ENCODE measurements at places on chromosomes 5 and 9.

GRCh38 chr9:118558891-118559290 is 810.3 kb downstream of the BRINP1 start:
- no peak for DNase-seq

DNA sequence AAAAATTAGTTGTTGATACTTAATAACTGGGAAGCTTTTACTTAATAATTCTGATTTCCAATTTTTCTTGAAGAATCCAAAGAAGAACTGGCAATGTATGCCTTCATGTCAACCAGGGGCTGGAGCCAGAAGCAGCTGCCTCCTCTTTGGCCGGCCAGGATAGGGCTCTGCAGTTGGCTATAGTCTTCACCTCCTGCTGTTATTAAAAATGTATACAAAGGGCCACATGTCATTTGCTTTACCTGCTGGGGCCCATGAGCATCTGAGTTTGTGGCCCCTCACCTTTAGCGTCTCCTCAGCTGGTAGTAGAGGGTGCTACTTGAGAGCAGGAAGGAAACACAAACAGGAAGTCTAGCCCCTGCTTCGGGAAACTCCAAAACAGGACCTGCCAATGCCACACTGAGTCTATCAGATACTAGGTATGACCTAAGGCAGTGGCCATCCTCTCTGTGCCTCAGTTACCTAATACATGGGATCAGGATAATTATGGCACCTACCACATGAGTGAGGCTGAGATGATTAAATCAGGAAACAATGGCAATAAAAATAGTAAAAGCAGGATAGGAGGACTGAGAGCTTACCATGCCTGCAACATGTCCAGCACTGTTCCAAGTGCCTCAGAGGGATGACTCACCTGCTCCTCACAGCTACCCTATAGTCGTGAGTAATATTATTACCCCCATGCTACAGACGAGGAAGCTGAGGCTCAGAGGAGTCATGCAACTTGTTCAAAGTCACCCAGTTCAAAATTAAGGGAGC is 21.3 kb downstream of the CCDC69 start:
- no peak for DNase-seq

DNA sequence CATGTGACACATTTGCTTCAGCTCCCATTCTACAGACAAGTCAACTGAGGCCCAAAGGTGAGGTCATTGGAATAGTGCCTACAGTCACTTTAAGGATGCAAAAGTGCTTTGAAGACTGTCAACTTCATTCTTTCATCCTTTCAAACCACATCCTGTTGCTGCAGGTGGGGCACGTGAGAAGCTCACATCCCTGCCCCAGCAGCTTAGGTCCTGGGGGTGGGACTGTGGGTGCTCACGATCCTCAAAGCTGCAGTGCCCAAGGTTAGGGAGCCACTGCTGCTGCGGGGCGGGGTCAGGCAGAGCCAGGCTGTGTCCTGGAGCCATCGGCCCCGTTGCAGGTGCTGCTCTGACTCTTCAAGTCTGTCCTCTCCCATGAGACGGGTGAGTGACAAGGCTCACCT is 57.9 kb upstream of the IER5L start:
- DNase-seq: no peak

GRCh38 chr5:123549256-123549904 is 37.4 kb downstream of the CSNK1G3 start:
- DNase-seq: no peak

DNA sequence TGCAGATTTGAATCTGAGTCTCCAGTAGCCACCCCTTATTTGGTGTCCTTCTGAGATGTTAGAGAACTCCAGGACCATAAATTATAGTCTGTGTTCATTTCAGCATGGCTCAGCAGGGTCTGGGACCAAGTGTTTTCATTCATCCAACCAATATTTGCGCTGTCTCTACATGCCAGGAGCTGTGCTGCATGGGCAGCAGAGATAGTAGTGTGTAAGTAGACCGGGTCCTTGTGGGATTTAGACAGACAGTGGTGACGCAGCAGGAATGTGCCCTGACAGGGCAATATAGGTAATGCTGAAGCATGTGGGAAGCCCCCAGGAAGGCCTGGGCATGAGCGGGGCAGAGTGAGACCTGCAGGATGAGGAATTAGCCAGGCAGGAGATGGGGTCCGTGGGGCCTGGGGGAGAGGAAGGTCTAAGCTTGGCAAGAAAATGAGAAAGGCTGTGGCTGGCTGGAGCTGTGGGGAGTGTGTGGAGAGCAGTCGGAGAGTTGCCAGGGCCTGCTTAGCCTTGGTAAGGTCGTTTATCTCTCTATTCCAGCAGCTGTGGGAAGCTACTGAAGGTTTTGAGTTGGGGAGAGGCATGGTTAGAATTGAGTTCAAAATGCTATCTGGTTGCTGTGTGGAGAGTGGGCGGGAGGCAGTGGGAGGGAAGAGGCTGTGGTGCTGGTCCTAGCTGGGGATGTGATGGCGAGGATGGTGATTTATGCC is 16.8 kb downstream of the STXBP1 start:
- DNase-seq: no peak

- no peak for DNase-seq
Observed at GRCh38 chr5:37966871-37967270, 127.0 kb upstream of the GDNF start.

GRCh38 chr9:83200531-83200930 is 137.6 kb upstream of the RASEF start:
- DNase-seq: no peak

- DNase-seq: no peak
Observed at GRCh38 chr5:154523104-154523503, 45.1 kb upstream of the HAND1 start.

- DNase-seq: peak; percentile 10
Observed at GRCh38 chr5:165495829-165496380, 1990.5 kb downstream of the MAT2B start.

DNA sequence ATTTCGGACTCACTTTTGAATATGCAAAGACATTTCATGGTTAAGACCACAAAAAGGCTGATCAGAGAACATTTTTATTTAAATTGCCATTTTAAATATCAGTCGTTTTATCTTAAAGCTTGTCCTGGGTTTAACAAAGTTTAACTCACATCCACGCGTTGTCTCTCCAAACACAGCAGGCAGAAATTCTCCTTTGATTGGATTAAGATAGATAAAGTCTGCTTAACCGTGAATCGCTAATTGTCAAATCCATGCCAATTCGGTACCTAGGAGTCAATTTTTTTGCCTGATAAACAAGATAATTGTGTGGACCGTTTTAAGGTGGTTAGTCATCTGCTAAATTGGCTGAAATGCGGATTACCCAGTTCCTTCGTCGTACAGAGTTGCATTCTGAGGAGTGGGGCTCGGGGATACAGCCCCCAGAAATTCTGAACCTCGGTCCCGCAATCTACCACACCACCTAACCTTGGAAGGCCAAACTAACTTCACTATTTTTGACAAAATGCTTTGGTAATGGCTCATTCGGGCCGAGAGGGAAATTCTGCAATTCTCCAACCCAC is 665 bp upstream of the BTF3 start:
- no peak for DNase-seq

DNA sequence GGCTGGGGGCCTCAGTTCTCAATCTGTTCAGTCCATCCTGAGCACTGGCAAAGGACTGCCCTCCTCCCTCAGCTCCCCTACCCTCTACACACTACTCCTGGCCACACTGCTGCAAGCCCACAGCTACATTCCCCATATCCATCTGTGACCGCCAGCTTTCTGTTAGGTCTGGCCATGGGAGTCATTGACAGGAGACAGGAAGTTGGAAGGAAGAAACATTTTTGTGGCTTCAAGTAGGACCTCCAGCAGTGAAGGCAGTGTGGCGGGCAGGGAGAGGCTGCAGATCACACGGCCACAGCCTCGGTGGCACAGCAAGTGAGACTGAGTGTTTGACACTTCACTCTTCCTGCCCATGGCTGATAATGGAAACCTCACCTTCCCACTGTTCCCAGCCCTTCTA is 55.9 kb downstream of the SECISBP2 start:
- DNase-seq: no peak

DNA sequence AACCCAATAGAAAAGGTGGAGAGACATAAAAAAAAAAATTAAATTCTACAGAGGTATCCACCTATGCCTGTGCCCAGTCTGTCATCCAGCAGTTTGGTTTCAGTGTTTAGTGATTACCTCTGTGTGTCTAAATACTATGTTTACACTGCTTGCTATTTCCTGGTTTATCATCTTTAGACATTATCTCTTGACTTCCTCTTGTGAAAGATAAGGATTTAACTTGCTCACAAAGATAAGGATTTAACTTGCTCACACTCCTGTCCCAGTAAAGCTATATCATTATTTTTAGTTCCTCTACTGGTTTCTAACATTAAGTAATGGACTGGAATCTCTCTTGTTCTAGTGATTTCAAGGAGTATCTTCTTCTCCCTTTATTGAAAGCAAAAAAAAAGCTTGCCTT is 53.9 kb upstream of the ZFR start:
- no peak for DNase-seq

DNA sequence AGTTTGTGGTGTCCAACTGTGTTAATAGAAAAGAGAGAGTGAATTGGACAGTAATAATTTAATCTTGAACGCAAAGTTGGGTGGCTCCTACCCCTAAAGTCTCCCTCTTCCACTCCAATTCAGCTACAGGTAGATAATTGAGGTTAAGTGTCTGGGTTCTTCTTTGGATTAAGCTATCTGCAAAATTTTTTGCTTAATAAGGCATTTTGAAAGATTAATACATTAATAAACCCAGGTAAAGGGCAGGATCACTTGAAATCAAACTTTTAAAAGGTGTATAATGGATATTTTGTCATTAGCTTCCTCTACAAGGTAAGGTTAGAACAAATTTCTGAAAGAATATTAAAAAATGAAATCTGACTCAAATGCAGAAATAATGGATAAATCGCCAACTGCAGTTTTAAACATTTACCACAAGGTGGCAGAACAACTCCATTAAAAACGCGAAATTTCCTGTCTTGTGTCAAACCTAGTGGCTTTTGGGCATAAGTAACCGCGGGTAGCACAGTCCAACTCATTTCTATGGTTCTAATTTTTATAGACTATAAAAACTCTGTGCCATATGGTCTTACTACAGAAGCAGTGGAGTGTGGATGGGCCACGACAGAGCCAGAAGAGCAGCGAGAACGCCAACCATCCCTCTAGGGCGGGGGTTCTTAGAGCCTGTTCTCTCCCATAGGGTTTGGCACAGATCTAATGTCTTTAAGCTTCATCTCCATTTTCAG is 276.5 kb downstream of the ARHGEF28 start:
- peak; percentile 54 for DNase-seq

GRCh38 chr5:160699301-160699700 is 152.7 kb downstream of the ATP10B start:
- DNase-seq: no peak

DNA sequence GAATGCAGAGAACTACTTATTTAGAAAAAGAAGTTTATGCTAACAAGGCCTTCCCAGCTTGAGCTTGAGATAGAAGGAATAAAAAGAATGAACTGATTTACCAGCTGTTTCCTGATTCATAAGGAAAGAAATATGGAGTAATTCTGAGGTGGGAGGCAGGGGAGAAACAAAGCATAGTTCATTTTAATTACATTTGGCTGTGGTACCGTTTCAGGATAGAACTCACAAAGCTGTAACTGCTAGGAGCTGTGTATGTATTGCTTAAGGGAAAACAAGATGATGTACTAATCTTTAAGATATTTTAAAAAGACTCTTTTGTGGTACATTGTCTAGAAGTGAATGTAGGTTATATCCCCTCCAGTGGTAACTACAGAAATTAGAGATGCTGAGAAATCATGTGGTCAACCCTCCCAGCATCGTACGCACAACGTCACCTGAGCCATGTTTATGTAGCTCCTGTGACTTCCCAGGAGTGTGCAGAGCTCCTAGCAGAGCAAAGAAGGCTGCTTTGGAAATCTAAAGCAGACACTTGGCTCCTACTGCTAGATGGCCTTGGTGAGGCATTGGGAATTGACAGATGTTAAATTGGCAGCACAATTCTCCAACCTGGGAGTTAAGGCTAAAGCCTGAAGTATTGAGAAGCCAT is 208.3 kb upstream of the VLDLR start:
- no peak for DNase-seq

DNA sequence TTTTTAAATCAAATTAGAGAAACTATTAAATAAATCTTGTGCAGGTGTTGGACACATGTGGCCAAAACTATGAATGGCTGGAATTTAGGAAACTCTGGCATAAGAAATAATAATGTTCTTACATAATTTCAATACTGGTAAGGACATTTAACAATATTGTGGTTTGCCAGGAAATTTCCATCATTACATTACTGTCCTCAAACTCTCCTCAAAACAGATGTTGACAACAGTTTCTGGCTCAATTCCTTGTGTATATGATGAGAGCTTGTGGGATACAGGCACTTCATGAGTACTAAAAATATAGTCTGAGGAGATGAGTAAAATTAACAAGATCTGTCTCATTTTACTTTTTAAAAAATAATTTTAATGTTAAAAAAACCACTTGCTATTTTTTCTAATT is 27.9 kb downstream of the MCTP1 start:
- no peak for DNase-seq

- DNase-seq: no peak
Observed at GRCh38 chr9:445033-445432, 230.4 kb downstream of the DOCK8 start.

- DNase-seq: no peak
Observed at GRCh38 chr9:69951411-69951810, 92.2 kb upstream of the MAMDC2 start.

DNA sequence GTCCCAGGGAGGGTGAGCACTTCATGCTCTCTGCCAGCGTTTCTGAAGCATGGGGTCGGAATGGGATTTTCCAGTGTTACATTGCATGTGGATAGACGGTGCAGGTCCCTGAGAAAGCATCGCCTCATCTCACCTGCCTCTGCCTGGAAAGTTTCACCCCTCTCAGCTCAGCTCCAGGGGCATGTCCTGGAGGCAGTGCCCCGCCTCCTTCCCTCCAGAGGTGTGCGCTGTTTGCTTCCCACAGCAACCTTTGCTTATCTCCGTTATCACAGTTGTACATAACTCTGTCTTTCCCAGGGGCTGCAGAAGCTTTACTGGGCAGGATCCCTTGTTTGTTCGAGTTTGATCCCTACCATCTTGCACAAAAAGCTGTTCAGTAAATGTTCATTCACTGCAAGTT is 10.7 kb upstream of the CREBRF start:
- no peak for DNase-seq

GRCh38 chr5:82097-82496 is 9.9 kb upstream of the PLEKHG4B start:
- peak; percentile 92 for DNase-seq

GRCh38 chr5:119368238-119368630 is 12.4 kb downstream of the TNFAIP8 start:
- DNase-seq: no peak

- DNase-seq: no peak
Observed at GRCh38 chr5:123945548-123945947, 433.6 kb downstream of the CSNK1G3 start.

DNA sequence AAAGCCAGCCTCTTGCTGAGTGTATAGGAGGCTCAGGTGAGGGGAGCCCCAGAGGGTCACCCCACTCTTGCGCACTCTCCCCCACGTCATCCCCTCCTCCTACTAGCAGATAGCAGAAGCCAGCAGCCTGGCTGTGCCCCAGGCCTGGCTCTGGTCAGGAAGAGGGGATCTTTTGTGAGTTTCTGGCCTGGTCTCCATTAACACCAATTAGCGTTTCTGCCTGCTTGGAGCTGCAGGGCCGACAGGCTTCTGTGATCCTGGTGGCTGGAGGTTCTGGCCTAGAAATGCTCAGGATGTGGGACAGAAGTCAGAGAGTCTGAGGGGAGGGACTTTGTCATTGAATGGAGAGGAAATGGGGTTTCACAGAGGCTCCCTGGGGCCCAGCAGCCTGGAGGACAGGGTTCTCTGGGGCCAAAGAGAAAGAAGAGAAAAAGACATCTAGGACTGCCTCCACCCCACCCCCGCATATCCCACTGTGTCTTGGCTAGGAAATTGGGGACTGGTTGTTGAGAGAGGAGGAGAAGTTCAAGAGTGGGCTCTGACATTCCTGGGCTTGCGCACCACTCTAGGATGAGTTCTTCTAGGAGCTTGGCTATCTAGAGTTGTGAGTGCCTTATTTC is 47.5 kb upstream of the ARAP3 start:
- no peak for DNase-seq

GRCh38 chr5:10452768-10453331 is 11.2 kb downstream of the ROPN1L start:
- DNase-seq: peak; percentile 97
